ENCODE measurements at places on chromosomes 12 and 14.

GRCh38 chr12:26469421-26470180, 274.2 kb downstream of the SSPN start:
- no peak for DNase-seq

- no peak for DNase-seq
These were observed 81.4 kb downstream of the FRMD6 start for GRCh38 chr14:51733147-51733546.

- no peak for DNase-seq
These were observed 10.6 kb upstream of the FOXN3 start for GRCh38 chr14:89427426-89428172.

- DNase-seq: no peak
These were observed 21.5 kb downstream of the RIN3 start for GRCh38 chr14:92534932-92535643.

DNA sequence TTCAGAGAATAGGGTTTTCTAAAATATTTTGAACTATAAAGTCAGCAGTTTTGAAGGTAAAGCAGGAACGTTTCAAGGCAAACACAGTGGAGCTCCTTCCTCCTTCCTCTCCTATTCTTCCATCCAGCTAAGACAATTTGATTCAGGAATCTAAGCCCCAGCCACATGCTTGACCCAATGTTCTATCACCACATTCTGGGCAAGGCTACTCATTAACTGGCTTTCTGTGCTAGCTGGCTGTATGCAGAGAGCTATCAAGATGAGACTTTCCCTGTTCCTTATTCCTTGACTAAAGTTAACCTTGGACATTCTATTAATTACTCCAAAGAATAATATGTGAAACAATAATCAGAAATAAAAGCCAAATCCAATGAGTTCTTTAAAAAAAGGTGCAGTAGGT, 266.9 kb downstream of the NOVA1 start:
- DNase-seq: no peak

DNA sequence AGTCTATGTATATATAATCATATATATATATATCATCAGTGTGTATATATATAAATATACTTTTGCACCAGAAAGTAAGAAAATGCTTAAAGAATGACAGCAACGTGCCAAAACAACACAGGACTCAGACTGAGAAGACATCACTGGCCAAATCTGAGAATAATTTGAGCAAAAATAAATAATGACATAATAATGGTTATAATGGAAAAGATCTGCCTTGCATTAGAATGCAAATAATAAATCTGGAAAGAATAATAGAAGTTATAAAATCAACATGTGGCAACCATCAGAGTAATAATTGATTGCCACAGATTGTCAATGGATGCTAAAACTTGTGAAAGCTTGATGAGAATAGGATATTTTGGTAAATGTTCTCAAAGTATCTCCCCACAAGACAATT, 61.5 kb upstream of the PLEKHG7 start:
- DNase-seq: no peak

DNA sequence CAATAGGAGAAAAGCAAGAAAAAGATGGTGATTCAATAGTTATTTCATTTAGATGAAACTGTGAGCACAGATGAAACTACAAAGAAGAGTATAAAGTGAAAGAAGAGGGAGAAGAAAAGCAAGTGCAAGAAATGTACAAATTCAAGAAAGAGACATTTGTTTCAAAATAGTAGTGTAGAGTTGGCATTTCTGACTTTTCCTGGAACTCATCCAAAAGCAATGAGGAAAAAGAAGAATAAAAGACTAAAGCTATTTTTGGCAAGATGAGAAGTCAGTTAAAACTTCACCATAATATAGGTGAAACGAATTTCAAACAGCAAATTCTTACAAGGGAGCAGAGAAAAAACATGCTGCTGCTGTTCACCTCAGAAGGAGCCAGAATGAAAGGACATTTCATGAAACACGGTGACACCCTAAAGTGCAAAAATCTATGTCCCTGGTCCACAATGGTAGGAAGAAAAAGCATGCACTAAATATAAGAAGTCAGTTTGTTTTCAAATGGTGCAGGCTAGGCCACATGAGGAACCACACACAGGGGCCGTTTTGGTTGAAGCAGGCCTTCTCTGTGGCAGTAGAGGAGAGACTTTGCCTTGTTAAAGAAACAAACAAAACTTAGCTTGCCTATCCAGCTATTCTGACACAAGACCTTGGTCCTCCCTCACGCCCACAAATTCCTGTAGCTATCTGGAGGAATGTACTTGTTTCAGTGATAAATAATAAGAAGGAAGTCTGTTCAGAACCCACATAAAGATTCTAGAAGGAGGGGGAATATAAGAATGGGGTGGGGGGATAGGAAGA, 11.1 kb upstream of the CMAS start:
- no peak for DNase-seq

DNA sequence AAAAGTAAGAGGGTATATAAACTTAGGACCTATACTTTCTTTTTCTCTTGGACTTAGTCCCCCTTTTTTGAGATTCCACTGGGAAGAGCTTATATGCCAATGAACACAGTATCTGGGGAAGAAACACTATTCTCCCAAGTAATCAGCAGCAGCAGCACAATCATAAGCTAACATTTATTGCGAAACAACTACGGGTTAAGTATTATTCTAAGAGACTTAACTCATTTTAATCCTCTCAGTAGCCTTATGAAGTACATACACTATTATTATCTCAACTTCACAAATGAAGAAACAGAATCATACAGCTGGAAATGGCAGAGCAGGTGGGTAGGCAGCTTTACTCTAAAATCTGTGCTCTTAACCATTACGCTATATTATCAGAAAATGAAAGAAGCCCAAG, 27.9 kb downstream of the BAZ2A start:
- DNase-seq: no peak

GRCh38 chr12:115146453-115146852, 462.5 kb upstream of the TBX3 start:
- DNase-seq: no peak

DNA sequence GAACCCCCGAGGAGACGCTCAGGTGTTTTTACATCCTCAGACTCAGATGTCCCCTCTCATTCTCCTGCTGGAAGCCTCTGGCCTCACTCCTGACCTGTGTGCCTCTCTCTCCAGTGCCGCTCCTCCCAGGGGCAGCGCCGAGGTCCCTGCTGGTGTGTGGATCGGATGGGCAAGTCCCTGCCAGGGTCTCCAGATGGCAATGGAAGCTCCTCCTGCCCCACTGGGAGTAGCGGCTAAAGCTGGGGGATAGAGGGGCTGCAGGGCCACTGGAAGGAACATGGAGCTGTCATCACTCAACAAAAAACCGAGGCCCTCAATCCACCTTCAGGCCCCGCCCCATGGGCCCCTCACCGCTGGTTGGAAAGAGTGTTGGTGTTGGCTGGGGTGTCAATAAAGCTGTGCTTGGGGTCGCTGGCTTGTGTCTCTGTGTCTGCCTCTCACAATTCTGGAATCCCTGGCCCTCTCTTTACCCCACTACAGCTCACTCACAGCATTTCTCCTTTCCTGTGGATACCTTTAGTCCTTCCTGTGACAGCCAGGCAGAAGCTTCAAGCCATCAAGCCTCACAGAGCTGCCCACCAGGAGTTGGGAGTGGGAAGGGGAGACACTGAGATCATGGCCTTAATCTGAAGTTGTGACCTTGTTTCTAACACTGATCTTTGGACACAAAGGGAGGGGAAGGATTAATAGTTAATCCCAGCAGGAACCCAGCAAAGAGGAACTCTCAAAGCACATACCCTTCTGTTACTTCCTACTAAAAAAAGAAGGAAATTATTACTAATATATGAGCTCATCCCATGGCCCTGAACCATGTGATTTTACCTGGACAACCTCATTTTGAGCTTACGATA, 1.1 kb upstream of the SOAT2 start:
- no peak for DNase-seq

DNA sequence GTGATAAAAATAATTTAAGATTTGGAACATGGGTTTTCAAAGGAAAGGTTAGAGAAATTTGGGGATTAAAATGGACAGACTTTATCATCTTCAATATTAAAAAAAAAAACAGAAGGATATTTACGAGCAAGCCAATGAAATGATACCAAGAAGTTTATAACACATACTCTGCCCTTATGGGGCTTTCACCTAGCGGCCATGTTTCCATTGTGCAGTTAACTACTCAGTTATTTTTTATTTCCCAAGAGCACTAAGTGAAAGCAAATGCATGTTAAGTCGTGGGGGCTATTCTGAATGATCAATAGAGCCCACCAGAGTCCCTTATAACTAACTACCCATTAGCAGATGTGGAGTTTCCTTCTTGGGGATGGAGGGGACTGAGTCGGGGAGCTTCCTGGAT, 53.9 kb downstream of the ETV6 start:
- no peak for DNase-seq

GRCh38 chr12:92583910-92584309, 118.9 kb upstream of the PLEKHG7 start:
- no peak for DNase-seq

DNA sequence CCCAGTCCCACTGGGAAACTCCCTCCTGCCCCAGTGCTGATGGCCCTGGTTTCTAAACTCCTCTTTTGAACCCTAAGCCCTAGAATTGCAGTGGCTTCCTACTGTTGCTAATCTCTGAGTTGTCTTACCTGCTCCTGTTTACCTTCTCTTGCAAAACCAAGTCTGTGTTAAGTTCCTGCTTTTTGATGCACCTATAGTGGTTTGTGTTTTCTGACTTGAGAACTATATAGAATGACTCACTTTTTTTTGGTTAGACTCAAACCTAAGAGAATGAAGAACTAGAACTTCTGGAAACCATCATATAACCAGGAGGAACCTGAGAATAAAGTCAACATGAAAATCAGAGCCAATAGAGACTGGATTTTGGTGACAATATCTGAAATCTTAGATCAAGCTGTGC, 5.5 kb upstream of the GAS2L3 start:
- no peak for DNase-seq

DNA sequence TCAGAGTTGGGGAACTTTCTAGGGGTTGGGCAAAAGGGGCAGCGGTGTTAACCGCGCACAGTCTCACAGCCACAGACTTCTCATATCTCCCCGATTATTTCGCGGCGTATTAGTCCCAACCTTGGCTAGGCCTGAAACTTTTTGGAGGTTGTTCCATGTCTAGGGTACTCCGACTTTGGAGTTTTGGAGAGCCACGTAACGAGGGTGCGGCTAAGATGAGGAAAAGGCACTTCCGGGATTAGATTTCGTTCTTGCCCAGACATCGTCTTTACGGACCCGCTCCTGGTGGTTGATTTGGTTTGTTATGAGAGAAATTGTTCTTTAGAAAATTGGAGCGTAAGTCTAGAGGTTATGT, 513 bp downstream of the CCNK start:
- no peak for DNase-seq

DNA sequence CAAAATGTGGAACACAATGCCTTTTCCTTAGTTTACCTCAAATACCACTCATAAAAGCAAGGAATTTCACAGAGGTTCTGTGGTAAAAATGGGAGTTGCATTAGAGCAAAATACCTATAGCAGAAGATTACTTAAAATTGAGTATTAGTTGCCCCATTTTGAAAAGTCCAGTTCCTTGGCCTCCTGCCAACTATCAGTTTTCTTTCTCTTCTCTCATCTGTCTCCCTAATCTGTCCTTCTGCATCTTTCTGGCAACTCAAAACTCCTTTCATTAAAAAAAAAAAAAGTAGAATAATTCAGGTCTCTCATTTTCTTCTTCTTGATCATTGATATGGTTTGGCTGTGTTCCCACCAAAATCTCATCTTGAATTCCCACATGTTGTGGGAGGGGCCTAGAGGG, 127.3 kb downstream of the ATP23 start:
- no peak for DNase-seq

DNA sequence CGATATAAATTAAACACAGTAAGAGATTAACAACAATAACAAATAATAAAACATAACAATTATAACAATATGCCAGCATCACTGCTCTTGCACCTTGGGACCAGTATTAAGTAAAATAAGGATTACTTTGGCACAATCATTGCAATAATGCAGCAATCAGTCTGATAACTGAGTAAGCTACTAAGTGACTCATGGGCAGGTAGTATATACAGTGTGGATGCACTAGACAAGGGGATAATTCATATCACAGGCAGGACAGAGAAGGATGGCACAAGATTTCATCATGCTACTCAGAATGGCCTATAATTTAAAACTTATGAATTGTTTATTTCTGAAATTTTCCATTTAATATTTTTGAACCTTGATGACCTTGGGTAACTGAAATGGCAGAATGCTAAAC, 290.7 kb downstream of the ALG10B start:
- no peak for DNase-seq

GRCh38 chr14:76267322-76268046, 108.5 kb upstream of the ESRRB start:
- DNase-seq: no peak

DNA sequence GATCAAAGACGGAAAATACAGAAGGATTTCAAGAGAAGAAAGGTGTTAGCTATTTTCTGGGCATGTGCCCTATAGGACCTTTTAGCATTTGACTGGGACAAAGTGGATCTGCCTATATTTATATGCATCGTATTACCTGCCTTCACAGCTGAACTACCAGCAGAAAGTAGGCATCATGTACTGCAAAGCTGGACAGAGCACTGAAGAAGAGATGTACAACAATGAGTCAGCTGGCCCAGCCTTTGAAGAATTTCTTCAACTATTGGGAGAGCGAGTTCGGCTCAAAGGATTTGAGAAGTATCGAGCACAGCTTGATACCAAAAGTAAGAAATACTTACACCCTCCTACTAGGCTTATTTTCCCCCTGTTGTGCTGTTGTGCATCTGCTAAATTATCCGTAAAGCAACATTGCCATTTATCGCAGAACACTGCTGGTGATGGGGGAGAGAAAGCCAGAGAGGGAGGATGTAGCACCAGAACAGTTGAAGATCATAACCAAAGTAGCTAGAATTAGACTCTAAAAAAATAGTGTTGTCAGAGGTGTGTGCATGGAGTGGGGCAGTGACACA, 282.0 kb upstream of the RGS6 start:
- no peak for DNase-seq

GRCh38 chr14:103296007-103296406, 38.0 kb upstream of the EIF5 start:
- DNase-seq: no peak

- no peak for DNase-seq
These were observed 267.0 kb downstream of the CPNE8 start for GRCh38 chr12:38638401-38638800.

DNA sequence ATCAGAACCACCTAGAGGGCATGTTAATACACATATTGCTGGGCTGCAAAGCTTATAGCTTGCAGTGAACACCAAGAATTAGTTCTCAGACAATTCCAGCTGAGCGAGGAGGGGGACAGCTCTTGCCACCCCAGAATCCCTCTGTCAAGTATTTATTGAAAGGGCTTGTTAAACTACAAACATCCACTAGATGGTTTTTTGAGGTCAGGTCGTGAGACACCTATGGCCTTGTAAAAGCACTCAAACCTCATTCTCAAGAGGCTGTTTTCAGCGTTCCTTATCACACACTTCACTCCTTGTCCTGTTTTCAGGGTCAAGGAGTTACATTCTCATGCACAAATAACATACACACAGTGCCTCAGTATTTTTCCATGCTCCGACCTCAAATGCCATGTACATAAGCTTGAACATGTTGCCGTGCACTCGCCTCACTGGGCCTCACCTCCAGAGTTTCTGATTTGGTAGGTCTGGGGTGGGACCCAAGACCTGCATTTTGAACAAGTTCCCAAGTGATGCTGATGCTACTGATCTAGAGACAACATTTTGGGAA, 98.8 kb upstream of the PTPRR start:
- DNase-seq: no peak
